Glutamatergic neuron (in vitro differentiated cells): ENCODE measurements at places on chromosomes 3 and 15. TPM values are rescaled to one million over a fixed set of nuclear protein-coding genes. Genes with fewer than 3 reads are reported as not detected.

The DPPA2 gene
- total RNA-seq = 0.42 TPM

The SYNPR gene
- 6.1 TPM for total RNA-seq

The AQP9 gene
- total RNA-seq = not detected

The HTR3E gene
- not detected for total RNA-seq

The RTP1 gene
- total RNA-seq = not detected

The FGF12 gene
- 33.1 TPM for total RNA-seq

The SCAMP5 gene
- total RNA-seq = 164 TPM

The SERINC4 gene
- not detected for total RNA-seq

The PCLAF gene
- 4.7 TPM for total RNA-seq

The PLIN1 gene
- total RNA-seq = not detected

The ZFYVE19 gene
- 11.8 TPM for total RNA-seq

The BNC1 gene
- total RNA-seq = 1.1 TPM

The GRAMD1C gene
- 2.1 TPM for total RNA-seq

The SPSB4 gene
- 98.4 TPM for total RNA-seq

The KLF15 gene
- total RNA-seq = 0.74 TPM

The WDR82 gene
- total RNA-seq = 118 TPM

The GOLGA6D gene
- total RNA-seq = not detected

The FBXW12 gene
- total RNA-seq = 0.66 TPM

The ST3GAL6 gene
- total RNA-seq = 52.9 TPM

The CKMT1A gene
- 15.7 TPM for total RNA-seq

The GPR62 gene
- total RNA-seq = 0.44 TPM

The LRRK1 gene
- total RNA-seq = 1.5 TPM

The FETUB gene
- total RNA-seq = not detected

The PLA1A gene
- not detected for total RNA-seq

The TEX9 gene
- total RNA-seq = 6.1 TPM

The CATSPER2 gene
- 6.9 TPM for total RNA-seq

The ACAP2 gene
- total RNA-seq = 60.9 TPM

The MESP2 gene
- not detected for total RNA-seq

The CAPN3 gene
- 1.8 TPM for total RNA-seq

The TMEM266 gene
- 1.3 TPM for total RNA-seq

The ZNF592 gene
- total RNA-seq = 42.3 TPM

The XPC gene
- 39.5 TPM for total RNA-seq

The CCR3 gene
- not detected for total RNA-seq

The ARHGEF26 gene
- total RNA-seq = 4.4 TPM

The NXPE3 gene
- 29.1 TPM for total RNA-seq

The VILL gene
- 3.2 TPM for total RNA-seq

The FRMD4B gene
- 3.9 TPM for total RNA-seq

The HRG gene
- not detected for total RNA-seq

The AMIGO3 gene
- total RNA-seq = 1.4 TPM

The CTXN2 gene
- 0.22 TPM for total RNA-seq

The RBP2 gene
- not detected for total RNA-seq

The TMEM202 gene
- total RNA-seq = not detected

The CMTM6 gene
- total RNA-seq = 17.5 TPM
